ENCODE measurements at places on chromosomes 12 and 14.

- DNase-seq, result peak; percentile 50
Measured at GRCh38 chr12:72522411-72522810, 250.2 kb downstream of the TRHDE start.

- DNase-seq, result peak; percentile 88
Measured at GRCh38 chr12:93819050-93819491, 141.9 kb downstream of the CRADD start.

DNA sequence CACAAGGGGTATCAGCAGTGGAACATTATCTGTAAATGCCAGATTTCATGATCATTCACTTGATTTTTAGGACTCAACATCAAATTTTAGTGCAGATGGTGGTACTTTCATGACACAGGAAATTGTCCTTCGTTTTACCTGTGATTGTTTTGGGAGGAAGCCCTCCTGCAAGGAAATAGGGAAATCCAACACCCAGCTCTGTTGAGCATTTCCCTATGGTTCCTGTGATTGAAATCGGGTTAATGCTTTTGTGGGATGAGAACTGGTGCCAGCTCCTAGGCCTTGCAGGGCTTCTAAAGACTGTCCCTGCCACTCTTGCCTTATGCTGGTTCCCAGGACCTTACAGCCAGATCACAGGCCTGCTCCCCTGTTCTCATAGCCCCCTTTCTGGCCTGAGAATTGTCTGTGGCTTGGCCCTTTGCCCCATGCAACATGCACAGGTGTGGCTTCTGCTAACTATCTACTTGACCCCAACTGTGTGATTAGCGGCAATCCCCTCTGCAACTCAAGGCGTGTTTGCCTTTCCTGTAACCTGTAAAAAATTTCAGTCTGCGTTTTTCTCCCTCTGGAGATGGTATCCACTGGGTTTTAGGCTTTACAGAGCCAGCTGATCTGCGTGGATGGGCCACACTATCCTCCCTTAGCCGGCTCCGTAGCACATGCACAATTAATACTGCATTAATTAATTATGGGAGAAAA is 112.5 kb downstream of the ETV6 start:
- no peak for DNase-seq

- DNase-seq, result no peak
Measured at GRCh38 chr14:68633131-68633991, 159.5 kb downstream of the ZFP36L1 start.
